ENCODE measurements at places on chromosomes 16 and 17. TPM values are rescaled to one million over a fixed set of nuclear protein-coding genes. Genes with fewer than 3 reads are reported as not detected.

DNA sequence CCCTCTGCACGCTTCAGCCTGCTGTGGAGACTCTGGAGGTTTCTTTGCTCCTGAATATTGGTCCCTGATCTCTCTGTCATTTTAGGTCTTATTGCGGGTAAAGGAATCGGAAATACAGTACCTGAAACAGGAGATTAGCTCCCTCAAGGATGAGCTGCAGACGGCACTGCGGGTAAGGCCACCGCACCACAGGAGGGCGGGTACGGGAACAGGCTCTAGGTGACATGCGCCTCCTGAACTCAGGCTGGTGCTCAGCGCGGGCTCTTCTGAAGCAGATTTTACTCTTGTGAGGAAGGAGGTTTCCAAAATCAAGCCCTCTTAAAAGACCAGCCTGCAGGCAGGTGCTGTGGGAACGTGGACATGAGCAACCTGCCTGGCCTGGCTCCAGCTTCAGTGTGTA is 29.8 kb downstream of the PLD6 start:
- no peaks in the 10 kb centered on the region for H3K4me1 ChIP-seq
- peaks cover 76% of the 10 kb centered on the region for H3K36me3 ChIP-seq
- no peaks in the 10 kb centered on the region for H3K27me3 ChIP-seq

DNA sequence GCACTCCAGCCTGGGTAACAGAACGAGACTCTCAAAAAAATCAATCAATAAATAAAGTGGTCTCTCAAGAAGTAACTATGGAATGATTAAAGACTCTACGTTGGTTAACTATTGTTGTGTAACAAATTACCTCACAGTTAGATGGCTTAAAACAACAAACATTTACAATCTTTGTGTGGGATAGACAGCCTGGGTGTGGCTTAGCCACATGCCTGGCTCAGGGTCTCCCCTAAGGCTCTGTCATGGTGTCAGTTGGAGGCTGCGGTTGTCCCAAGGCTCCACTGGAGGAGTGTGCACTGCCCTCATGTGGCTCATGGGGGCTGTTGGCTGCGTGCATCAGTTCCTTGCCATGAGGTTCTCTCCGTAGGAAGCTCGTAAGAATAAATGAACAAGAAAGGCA is 294.5 kb downstream of the SNX29 start:
- H3K4me3 ChIP-seq, result no peak overlapping the region
- no peaks in the 10 kb centered on the region for H3K27me3 ChIP-seq
- H3K27ac ChIP-seq, result no peak overlapping the region

DNA sequence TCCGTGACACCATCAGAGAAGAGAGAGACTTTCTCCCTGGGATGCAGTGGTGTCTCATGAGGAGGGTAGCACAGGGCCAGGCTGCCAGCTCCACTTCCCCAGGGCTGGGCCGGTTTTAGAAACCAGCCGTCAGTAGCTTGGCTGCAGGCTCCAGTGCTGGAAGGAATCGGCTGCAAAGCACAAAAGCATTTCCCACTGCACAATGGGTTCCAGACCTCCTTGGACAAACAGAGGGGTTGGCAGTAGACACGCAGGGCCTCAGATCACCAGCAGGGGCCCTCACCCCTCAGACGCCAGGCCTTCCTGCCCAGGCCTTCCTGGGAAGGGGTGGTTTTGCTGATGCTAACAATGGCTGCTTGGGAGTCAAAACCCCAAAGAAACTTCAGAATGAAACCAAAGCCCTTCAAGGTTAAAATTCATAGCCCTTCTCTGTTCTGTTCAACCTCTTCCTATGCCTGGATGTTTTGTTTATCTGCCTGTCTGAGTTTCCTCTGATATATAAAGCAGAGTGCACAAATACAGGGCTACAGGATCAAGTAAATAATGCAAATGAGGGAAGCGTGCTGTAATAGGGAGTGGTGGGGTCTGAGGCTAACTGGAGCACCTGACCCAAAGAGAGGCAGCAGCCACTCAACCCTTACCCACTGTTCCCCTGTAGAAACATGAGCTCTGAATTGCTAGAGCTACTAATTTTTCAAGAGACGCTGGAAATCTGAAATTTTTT is 26.2 kb downstream of the TEKT5 start:
- no peaks in the 10 kb centered on the region for H3K4me1 ChIP-seq
- no peak overlapping the region for H3K4me3 ChIP-seq
- H3K27ac ChIP-seq, result no peak overlapping the region
- no peaks in the 10 kb centered on the region for H3K27me3 ChIP-seq
- peak; percentile 24 for DNase-seq

DNA sequence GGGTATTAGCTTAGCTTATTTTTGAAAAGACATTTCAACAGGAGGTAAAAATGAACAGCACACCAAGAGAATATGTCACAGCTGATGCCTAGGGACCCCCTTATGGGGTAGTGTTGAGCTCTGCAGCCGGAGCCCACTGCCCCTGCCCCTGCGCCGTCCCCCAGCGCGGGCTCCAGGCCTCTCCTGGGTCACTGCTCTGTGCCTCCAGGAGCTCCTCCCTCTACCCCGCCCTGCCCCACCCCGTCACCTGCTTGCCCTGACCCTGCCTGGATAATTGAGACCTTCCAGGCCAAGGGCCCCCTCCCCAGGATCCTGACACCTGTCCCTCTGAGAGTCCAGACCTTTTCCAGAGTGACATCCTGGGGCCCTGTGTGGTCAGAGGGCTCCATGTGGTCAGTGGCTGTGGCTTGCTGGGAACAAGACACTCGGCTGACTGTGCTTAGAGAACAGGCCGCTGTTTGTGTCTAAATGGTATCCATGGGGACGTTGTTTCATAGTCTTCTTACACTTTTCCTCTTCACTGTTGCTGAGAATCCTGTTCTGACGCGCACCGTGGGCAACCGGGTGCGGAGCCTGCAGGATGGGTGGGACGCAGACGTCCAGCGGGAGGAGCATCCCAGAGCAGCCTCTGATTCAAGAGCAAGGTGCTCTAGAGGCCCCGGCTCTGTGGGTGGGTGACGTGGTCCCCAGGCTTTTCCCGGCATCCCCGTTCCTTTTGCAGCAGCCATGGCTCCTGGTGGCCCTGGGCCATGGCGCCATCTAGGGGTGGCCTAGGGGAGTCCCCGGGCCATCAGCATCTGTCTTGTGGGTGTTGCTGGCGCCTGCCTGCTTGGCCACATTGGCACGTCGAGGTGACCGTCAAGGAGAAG is 20.0 kb upstream of the WFIKKN1 start:
- no peak overlapping the region for H3K4me3 ChIP-seq
- no peaks in the 10 kb centered on the region for H3K36me3 ChIP-seq
- no peak overlapping the region for H3K27ac ChIP-seq
- no peaks in the 10 kb centered on the region for H3K27me3 ChIP-seq

- H3K4me1 ChIP-seq, result no peaks in the 10 kb centered on the region
- no peak for DNase-seq
- H3K36me3 ChIP-seq, result no peaks in the 10 kb centered on the region
- no peak overlapping the region for H3K27ac ChIP-seq
- 0 out of 2 replicates have a peak, but pooled peaks cover 3% of the 10 kb centered on the region for H3K27me3 ChIP-seq
These were observed 189.9 kb downstream of the NTN1 start for GRCh38 chr17:9211133-9211765.

DNA sequence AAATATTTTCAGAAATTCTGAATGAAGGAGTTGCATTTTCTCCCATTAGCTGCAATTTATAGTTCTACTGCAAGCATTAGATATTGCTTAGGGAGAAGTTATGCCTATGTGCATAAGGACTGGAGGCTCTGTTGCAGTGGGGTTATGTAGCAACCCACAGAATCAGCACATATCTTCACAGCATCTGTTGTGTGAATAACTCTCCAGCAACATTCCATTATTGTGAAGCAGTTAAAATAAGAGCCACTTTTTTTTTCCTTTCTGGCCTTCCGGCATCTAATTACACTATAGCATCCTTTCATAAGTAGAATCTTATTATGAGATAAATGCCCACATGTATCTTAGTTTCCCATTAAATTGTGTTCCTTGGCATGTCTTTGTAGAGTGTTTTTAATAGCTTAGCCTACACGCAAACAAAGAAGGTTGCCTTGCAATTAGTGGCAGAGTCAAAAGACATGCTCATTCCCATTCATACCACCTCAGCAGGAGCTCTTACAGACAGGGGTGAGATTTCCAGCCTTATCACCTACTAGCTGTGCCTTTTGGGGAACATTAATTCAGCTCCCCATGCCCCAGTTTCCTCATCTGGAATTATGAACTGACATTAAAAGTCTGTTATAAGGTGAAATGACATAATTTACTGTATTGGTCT is 596.0 kb upstream of the GOT2 start:
- no peaks in the 10 kb centered on the region for H3K4me1 ChIP-seq
- H3K27ac ChIP-seq, result no peak overlapping the region
- H3K4me3 ChIP-seq, result no peak overlapping the region
- no peaks in the 10 kb centered on the region for H3K27me3 ChIP-seq
- peak; percentile 0 for DNase-seq
- no peaks in the 10 kb centered on the region for H3K36me3 ChIP-seq

DNA sequence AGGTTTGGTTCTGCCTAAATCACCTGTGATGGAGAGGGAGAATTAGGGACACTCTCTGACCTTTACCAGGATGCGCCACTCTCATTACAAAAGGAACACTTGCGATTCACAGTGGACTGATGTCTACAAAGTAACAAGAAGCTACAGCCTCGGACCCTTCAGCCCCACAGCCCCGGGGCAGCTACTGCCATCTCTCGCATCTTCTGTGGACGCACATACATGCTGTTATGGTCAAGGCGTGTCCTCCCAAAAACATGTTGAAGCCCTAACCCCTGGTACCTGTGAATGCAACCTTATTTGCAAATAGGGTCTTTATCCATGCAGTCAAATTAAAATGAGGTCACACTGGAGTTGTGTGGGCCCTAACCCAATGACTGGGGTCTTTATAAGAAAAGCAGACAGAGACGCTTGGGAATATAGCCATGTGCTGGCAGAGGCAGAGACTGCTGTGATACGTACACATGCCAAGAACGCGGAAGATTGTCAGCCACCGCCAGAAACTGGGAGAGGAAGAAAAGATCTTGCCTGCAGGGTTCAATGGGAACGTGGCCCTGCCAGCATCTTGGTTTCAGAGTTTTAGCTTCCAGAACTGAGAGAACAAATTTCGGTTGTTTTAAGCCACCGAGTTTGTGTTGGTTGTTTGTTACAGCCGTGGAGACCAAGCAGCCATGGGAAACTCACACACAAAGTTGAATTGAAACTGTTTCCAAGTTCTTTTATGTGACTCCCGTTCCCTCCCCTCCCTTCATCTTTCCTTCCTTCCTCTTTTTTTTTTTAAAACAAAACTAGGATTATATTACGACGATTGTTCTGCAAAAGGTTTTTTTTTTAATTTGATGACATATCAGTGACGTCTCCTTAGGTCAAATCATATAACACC is 23.1 kb downstream of the ATP2C2 start:
- no peak overlapping the region for H3K27ac ChIP-seq
- no peaks in the 10 kb centered on the region for H3K4me1 ChIP-seq
- peaks cover 13% of the 10 kb centered on the region for H3K27me3 ChIP-seq
- H3K36me3 ChIP-seq, result no peaks in the 10 kb centered on the region
- peak; percentile 40 for DNase-seq
- peak overlapping the region; percentile 16 for H3K4me3 ChIP-seq

DNA sequence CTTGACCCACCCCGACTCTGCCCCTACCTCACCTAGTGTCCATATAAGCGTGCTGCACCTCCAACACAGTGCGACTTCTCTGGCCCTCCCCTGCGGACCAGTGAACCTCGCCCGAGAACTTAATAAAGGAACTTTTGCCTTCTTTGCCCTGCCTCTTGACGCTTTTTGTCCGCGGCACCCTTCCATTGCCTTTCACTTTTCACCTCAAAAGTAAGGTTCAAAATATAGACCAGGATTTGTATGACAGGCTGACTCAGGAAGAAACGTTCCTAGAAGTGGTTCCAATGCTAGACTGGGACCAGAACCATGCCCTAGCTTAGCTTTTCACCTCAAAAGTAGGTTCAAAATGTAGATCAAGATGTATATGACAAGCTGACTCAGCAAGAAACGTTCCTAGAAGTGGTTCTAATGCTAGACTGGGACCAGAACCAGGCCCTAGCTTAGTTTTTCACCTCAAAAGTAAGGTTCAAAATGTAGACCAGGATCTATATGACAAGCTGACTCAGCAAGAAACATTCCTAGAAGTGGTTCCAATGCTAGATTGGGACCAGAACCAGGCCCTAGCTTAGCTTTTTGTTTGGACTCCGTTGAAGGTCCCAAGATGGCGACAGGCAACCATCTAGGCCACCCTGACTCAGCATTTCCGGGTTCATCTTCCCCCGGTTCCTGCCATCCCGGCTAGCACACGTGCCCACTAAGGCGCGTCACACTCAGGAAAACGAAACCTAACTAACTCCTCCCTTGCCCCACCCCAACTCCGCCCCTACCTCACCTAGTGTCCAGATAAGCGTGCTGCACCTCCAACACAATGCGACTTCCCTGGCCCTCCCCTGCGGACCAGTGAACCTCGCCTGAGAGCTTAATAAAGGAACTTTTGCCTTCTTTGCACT is 51.0 kb upstream of the TMEM97 start:
- H3K4me3 ChIP-seq, result no peak overlapping the region
- H3K27me3 ChIP-seq, result no peaks in the 10 kb centered on the region
- no peak overlapping the region for H3K27ac ChIP-seq

DNA sequence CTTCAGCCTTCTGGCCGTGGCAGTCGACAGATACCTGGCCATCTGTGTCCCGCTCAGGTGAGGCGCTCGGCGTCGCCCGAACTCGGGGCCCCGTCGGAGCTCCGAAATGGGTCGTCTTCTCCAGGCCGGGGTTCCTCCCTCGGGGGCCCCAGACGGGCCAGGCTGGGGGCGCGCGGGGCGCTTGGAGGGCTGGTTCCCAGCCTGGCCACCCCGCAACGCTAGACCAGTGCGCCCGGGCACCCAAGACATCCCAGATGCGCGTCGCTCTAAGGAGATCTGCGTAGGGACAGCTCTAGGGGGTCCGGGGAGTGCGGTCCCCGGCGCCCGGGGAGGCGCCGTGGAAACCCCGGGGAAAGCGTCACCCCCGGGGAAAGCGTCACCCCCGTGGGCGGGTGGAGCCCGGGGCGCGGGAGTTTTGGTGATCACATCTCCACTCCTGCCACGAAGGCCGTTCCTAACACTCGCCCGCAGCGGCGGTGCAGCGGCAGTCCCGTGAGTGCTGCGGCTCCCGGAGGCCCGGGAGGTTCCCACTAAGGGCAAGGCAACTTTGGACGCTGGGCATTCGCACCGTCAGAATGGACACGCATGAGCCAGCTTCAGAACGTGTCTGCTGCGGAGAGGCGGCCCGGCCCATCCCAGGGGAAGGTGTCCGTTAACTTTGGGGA is 729 bp downstream of the ADORA2B start:
- H3K4me1 ChIP-seq, result peaks cover 20% of the 10 kb centered on the region
- peak overlapping the region; percentile 29 for H3K27ac ChIP-seq
- no peaks in the 10 kb centered on the region for H3K36me3 ChIP-seq
- DNase-seq, result peak; percentile 69
- peak overlapping the region; percentile 78 for H3K4me3 ChIP-seq

GRCh38 chr16:4247460-4247784 is 5.5 kb upstream of the SRL start:
- no peak overlapping the region for H3K27ac ChIP-seq
- no peaks in the 10 kb centered on the region for H3K27me3 ChIP-seq
- no peaks in the 10 kb centered on the region for H3K4me1 ChIP-seq
- no peak for DNase-seq
- H3K4me3 ChIP-seq, result no peak overlapping the region

The CDC6 gene
- 12.4 TPM for total RNA-seq

The MSLN gene
- not detected for total RNA-seq

The ABCC12 gene
- total RNA-seq, result not detected

The PPY gene
- not detected for total RNA-seq

The EVPLL gene
- total RNA-seq, result not detected

The GSG1L gene
- not detected for total RNA-seq

The NATD1 gene
- total RNA-seq, result 5.0 TPM

The ERAL1 gene
- 34.8 TPM for total RNA-seq

The ARHGDIG gene
- not detected for total RNA-seq

The SBK1 gene
- total RNA-seq, result not detected
